Ovary (tissue), 10 donors: ENCODE measurements at places on chromosomes 5 and 9.
A peak's percentile ranks its signal among the peaks of the same experiment; 100 is the strongest.

DNA sequence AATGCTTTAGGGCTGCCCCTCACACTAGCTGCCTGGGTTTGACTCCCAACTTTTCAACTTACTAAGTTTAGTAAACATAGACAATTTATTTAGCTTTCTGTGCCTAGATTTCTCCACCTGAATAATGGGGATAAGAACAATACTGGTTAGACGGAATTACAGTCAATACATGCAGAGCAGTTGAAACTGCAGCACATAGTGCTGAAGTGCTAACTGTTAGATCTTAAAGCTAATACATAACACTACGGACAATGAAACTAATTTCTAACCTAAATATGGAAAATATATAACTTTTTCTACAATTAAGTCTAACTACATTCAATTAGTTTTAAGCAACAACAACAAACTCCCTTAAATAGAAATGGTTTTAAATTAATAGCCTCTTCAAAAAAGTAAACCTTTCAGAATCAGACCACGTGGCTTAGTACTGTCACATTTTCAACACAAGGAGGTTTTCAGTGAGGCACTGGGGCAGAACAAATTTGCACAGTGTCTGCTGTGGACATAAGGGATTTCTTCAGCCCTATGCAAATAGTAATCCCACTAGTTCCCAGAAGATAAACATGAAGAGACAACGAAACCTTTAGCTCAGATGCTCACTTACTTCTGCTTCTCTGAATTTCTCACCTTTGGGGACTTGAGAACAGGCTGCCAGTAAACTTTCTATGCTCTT, 293.4 kb downstream of the EDIL3 start:
- no peak for DNase-seq

DNA sequence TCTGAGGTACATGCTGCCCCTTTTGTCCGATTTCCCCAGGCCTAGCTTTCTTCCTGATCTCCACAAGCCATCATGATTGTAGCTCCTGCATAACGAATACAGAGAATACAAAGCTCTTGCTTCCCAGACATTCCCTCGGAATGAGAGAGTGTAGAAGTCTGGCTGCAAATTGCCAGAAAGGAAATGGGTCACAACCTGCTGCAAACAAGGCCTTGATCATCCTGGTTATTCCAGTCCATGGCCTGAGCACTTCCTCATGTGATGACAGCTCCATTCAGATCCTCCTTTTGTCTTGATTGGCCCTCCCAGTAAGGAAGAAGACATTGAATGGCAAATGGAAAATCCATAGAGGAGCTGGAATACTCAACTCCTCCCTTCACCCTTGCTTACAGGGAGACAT, 136.0 kb upstream of the ADRA1B start:
- no peak for DNase-seq

GRCh38 chr9:96486386-96487028, 36.5 kb downstream of the HABP4 start:
- DNase-seq: peak; percentile 65

- DNase-seq: no peak
These were observed 439.3 kb upstream of the DAB2 start for GRCh38 chr5:39863926-39864552.

- no peak for DNase-seq
These were observed 2.4 kb downstream of the EGR1 start for GRCh38 chr5:138467711-138468132.
